ENCODE measurements at places on chromosomes 13 and 19. TPM values are rescaled to one million over a fixed set of nuclear protein-coding genes. Genes with fewer than 3 reads are reported as not detected.

DNA sequence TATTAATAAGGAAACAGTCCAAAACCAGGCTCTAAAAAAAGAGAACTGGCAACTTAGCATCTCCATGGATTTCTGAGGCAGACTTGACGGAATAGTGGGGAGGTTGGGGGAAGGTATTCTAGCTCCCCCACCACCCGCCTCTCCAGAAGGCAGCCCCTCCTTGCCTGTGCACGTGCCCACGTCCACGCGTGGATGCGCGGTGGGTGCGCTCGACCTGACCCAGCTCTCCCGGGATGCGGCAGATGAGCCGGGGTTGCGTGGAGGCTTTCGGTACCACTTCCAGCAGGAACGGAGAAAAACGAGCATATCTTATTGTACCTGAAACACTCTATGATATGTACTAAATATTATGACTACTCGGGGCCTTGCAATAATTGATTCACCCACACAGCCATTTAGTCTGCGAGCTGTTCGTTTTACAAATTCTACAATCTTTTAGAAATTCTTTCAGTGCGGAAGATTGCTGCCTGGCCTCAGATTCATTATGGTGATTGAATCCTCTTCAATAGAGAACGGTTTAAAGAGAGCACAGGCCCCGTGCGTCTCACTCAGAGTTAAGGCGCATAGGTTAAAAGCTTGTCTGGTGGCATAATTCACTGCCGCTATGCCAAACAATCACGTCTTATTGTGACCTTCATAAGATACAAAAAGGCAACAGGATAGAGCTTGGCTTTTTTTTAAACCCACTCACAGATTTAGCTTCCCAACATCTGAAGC is 117.9 kb downstream of the URI1 start:
- DNase-seq: no peak

The SMIM17 gene
- not detected for total RNA-seq

DNA sequence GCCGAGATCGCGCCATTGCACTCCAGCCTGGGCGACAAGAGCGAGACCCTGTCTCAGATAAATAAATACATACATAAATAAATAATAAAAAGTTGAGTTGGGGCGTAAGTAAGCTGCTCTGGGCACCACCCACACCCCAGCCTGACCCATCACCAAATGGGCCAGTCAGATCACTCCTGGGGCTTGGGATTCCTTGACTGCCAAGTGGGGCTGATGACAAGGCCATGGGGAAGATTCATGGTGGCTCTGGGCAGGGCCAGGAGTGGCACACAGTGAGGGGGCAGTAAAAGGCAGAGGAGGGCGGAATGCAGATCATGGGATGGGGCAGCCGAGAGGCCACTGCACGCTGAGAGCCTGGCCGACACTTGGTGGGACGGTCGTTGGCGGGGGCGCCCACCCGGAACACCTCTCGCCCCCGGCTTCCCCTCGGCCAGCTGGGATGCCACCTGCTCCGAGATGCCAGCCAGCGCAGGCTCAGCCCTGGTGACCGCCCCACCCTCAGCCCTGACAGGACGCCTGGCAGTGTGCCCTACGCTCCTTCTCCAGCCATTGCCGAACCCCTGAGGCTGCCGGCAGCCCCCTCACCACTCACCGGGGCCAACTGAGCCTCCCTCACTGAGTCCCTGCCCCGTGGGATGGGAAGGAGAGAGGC is 10.9 kb downstream of the ZNF653 start:
- DNase-seq: no peak

- DNase-seq: no peak
Measured at GRCh38 chr19:48755084-48755641, at the start of gene FGF21. FGF21 (plus strand) TSS chr19:48755524; CDS start chr19:48756237, 713 bp downstream.

GRCh38 chr13:113151745-113152690 is 6.4 kb upstream of the PROZ start:
- DNase-seq: peak; percentile 11

GRCh38 chr13:72839831-72840426 is 58.0 kb downstream of the PIBF1 start:
- DNase-seq: peak; percentile 45

The DACH1 gene
- total RNA-seq: not detected

The EFNA2 gene
- total RNA-seq: not detected

DNA sequence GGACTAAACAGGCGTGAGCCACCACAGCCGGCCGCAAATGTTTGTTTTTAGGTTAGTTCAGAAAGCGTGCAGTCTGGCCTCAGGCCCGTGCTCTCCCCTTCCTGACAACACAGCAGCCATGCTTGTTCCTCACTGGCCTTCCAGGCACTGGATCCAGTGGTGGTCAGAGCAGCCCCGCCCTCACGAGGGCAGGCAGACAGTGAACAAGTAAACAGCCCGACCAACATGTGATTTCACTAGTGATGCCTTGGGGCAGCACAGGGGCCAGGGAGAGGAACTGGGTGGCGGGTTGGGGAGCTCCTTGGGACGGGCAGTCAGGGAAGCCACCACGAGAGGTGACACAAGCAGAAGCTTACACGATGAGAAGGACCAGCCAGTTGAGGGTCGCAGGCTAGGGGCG is 40.8 kb downstream of the CAPN12 start:
- DNase-seq: no peak

DNA sequence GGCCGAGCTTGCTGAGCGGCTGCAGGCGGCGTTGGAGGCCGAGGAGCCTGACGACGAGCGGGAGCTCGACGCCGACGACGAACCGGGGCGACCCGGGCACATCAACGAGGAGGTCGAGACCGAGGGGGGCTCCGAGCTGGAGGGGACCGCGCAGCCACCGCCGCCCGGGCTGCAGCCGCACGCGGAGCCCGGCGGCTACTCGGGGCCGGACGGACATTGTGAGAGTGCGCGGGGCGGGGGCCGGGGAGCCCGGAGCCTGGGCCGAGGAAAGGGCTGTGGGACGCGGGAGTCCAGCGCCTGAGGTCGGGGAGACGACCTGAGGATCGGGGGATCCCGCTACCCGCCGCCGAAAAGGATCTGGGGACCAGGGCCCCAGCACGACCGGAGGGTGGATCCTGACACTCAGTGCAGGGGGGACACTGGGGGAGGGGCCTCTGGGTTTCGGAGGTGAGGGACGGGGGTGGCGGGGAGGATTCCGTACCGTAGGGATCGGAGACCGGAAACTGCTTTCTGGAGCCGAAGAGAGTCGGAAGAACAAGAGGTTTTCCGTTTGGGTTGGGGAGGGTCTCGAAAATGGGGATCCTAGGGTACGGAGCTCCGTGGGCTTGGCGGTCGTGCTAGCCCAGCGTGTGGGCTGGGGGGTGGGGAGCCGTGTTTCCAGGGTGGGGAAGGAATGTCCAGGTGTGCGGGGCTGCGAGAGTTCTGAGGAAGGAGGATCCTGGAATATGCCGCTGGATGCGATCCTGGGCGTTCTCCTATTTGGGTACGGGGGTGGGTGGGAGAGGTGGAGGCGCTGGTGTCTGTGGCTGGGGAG is 616 bp downstream of the HNRNPUL1 start:
- no peak for DNase-seq

The MIR17HG gene
- 0.92 TPM for total RNA-seq

DNA sequence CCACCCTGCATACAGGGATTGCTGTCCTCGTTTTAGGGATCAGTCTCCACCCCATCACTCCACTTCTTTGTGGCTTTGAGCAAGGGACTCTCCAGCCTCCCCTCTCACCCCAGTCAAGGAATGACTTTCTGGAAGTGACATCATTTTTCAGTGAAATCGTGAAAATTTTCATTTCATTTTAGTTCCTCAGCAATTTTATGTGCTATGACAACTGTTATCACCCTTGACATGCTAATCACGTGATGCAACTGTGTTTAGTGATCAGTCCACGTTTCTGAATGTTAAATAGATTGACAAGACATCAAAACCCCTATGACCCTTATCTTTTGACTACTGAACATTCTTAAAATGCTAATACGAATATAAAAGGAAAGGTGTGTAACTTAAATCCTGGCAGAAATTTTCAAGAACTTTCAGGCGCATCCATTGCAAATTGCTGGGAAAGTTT is 8.0 kb downstream of the C19orf81 start:
- DNase-seq: no peak

DNA sequence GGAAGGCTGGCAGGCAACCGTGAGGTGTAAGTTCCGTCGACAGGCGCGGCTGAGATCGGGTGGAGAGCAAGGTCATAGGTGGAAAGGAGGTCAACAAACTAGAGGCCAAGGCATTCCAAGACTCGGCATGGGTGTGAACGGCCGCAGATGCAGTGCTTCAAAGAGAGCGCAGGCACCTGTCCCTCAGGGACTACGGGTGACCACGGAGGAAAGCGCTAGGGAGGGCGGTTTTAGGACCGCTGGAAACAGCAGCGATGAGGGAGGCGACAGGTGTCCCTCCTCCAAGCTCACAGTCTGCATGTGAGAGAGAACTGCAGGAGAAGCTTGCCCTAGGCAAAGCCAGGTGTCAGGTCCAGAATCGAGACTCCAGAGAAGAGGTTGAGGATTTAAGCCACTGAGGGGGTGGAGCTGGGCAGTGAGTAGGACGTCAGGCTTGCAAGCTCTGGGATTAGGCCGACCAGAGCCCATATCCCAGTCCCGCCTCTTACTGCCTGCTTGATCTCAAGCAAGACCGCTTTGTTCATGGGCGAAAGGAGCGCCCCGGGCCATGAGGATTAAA is 1.6 kb upstream of the MLNR start:
- DNase-seq: no peak

The SARS2 gene
- total RNA-seq: 18.7 TPM

The ERCC1 gene
- 109 TPM for total RNA-seq

DNA sequence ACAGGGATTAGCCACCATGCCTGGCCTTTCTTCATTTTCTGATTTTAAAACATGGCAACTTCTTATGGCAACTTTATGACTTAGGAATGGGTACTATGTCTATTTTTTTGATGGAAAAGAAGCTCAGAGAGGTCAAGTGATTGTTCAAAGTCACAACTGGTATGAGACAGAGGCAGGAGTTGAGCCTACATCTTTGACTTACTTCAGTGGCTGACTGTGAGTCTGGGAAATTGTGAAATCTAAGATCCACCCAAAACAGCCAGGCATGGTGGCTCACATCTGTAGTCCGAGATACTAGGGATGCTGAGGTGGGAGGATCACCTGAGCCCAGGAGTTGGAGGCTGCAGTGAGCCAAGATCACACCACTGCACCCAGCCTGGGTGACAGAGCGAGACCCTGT is 2.4 kb upstream of the ACTL9 start:
- DNase-seq: no peak

The EDDM13 gene
- total RNA-seq: not detected

- no peak for DNase-seq
Measured at GRCh38 chr13:47553329-47553977, 447.6 kb downstream of the SUCLA2 start.

GRCh38 chr19:8321986-8322637 is 816 bp downstream of the RPS28 start:
- no peak for DNase-seq

DNA sequence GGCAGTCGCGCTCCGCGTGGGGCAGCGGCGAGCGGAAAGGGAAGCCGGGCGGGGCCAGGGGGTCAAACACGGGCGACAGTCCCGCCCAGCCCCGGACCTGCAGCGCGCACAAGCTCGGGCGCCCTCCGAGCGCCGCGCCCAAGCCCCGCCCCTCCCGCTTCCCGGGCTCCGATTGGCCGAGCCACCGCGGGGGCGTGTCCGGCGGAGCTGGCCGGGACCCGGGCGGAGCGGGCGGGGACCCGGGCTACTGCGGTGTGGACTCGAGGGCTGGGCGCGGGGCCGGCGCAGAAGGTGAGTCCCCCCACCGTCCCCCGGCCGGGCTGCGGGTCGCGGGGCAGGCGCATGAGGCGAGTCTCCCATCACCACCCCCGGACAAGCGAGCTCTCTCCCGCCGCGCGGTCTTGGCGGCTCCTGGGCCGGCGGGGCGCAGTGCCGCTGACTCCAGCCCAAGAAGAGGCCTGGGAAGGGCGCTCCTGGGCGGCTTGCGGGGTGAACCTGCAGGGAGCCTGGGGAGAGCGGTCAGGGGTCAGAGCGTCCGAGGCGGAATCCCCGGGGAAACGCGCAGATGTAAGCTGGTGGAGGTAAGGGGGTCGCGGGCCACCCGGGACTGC is at the start of gene PLEKHF1:
Gene PLEKHF1, plus strand, starts transcription at position 247 of the 611 bp plus-strand sequence. CDS start 8,379 bp downstream, outside the sequence.
- DNase-seq: peak; percentile 49

DNA sequence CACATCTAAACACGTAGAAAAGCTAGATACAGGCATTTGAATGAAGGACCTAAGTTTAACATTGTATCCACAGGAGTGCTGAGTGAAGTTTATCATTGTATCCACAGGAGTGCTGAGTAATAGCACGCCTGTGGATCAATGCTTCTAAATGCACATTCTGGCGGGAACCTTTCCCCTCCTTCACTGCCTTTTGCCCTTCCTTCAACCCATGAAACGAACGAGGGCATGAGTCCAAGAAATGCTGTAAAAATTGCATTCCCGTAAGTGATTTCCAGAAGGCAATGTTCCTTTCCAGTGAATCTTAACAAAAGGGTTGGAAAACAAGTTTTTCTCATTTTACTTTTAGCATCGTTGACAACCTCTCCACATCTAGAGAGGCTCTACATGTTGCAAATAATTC is 88.1 kb downstream of the ZDHHC20 start:
- DNase-seq: no peak

DNA sequence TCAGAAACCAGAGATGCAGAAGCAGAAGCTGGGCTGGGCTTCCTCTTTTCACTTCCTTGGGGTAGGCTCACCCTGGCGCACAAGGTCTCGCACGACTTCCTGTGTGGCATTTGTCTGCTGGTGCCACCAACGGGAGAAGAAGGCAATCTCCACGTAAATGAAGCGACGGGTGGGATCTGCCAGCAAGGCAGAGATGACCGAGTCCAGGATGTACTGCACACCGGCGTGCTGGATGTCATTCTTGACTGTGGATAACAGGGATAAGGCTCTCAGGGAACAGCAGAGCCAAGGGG is 1.3 kb downstream of the MAN2B1 start:
- DNase-seq: no peak

DNA sequence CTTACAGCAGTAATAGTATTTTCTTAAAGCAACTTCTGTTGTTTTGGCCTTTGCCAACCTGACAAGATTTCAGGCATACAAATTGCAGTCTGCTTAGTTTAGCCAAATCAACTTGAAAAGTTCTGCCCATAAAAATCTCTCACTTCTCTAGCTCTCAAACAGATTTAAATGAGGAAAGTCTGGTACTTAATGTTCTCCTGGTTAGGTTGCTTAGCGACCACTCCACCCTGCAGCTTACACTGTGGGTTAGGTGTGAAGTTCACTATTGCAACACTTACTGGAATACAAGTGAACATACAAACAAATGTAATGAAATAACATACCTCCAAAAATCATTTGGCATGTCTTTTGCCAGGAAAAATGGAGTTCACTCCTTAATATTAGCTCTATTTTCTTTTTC is 178.7 kb upstream of the PCDH9 start:
- no peak for DNase-seq

GRCh38 chr13:51096131-51096530 is 14.9 kb downstream of the C13orf42 start:
- DNase-seq: no peak
